Left renal pelvis (tissue), 4 donors: ENCODE measurements at places on chromosomes 12 and 14. TPM values are rescaled to one million over a fixed set of nuclear protein-coding genes. Genes with fewer than 3 reads are reported as not detected.

Gene STON2
- polyA plus RNA-seq = 44.1 TPM

Gene SERPINA9
- polyA plus RNA-seq = not detected

DNA sequence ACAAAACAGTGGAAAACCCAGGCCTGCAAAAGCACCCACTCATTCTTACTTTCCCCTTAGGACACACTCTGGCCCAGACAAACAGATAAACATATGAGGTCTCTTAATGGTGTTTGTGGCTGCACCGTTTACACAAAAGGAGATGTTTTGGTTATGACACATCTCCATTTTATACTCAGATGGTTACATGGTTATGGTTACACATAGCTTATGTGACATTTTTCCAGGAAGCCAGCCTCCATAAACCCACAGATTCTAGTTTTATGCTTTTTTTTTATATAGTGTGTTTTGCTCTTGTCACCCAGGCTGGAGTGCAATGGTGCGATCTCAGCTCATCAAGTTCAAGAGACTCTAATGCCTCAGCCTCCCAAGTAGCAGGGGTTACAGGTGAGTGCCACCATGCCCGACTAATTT is 3.5 kb upstream of the KLRD1 start:
- no peak for DNase-seq

DNA sequence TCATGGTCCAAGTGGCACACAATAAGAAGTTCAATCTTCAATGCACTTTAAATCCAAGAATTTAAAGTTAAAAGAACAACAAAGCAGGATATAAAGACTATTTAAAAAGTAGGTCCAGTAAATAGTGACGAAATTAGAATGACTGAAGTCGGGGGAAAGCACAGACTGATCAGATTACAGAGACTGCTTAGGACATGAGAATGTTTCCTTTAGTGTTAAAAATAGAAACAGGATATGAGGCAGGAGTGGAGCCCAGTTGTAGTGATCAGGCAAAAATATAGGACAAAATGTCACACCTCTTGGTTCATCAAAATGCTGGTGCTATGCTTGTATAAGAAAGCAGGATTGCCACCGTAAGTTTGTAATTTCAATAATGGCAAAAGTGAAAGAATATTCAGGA is 52.2 kb upstream of the CD163 start:
- DNase-seq = peak; percentile 17

DNA sequence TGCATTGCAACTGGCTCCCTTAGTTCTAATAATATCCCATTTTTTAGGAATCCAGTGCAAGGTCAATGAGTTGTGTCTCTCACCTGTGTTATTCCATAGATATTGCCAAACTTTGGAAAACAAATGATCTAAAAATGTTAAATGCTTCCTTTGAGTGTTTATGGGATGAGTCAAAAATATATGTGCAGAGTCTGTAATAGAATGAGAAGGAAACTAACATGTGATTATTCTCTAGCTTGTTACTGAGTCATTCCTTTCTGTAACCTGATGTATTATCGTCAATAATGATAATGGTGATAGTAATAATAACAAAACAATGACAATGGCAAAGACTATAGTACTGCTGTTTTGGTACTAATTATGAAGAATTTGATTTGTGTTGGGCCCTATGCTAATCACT is 11.5 kb downstream of the ACSS3 start:
- DNase-seq = no peak
